ENCODE measurements at places on chromosomes 12 and 14.

GRCh38 chr14:104792101-104792884 is 3.3 kb downstream of the AKT1 start:
- DNase-seq, result no peak

- no peak for DNase-seq
Observed at GRCh38 chr12:77342253-77342652, 276.9 kb upstream of the E2F7 start.

DNA sequence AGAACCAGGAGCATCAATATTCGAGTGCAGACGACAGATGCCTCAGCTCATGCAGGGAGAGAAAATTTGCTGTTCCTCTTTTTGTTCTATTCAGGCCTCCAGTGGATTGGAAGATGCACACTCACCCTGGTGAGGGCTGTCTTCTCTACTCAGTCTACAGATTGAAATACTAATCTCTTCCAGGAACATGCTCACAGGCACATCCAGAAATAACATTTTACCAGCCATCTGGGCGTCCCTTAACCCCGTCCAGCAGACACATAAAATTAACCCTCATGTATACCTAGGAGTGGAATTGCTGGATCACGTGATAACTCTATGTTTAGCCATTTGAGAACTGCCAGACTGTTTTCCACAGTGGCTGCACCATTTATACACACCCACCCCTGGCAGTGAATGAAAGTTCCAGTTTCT is 4.5 kb upstream of the OAS2 start:
- no peak for DNase-seq

GRCh38 chr12:10408842-10409241 is 715 bp downstream of the KLRC4 start:
- no peak for DNase-seq

GRCh38 chr14:20755037-20755436 is 9.3 kb downstream of the EDDM3A start:
- DNase-seq, result no peak

DNA sequence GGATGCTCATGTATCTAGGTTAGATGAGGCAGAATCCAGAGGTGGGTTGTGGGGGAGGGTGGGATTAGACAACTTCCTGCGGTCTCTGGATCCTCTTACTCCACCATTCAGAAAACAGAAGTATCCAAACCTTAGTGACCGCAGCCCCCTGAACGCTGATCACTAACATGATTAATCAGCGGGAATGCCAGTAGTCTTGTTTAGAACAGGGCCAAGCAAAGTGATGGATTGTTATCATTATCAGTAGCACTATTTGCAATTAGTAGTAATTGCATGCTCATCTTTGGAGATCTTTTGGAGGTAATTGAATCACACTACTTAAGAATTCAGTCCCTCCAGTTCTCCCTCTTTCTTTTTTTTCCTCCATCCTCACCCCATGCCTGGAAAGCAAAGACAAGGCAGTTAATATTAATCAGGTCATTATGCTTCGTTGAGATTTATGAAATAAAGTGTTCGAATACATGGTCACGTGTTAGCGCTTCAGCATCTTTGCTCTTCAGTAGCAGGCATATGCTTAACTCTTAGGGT is 182.8 kb upstream of the NTF3 start:
- DNase-seq, result no peak

Data from thymus (tissue), 14 donors.